ENCODE measurements at places on chromosomes 2 and 18.

DNA sequence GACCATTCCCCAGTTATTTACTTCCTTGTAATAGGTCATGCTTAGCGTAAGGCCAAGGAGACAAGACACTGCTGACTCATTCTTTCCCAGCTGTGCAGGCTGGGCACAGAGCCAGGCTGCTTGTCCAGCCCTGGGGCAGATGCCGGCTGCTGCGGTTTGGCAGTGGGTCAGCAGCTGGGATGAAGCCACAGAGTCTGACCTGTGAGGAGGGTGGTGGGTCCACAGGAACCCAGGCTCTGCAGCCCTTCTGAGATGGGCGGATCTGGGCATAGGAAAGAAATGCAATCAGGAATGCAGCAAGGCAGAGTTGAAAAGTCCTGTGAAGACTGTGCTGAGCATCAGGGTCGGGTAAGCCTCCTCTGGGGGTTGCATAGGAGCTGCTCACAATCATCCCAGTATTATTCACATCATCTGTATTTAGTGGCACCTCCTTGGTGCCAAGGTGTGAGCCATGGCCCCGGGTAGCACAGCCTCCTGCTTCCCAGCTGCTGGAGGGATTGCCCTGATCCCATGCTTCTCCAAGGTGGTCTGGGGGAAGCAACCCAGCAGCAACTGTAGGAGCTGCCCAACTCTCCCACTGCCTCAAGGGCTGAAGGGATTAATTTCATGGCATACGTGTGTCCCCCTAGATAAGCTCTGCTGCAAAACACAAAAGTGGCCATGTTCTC is 139.0 kb downstream of the DDX1 start:
- H3K27ac ChIP-seq = no peak overlapping the region
- peaks cover 10% of the 10 kb centered on the region for H3K4me1 ChIP-seq
- H3K4me3 ChIP-seq = no peak overlapping the region

- peak overlapping the region; percentile 35 for H3K4me3 ChIP-seq
- no peak overlapping the region for H3K27ac ChIP-seq
- no peak for DNase-seq
- no peaks in the 10 kb centered on the region for H3K4me1 ChIP-seq
- H3K27me3 ChIP-seq = no peaks in the 10 kb centered on the region
- H3K36me3 ChIP-seq = no peaks in the 10 kb centered on the region
Measured at GRCh38 chr2:174730698-174731018, 33.6 kb downstream of the CHRNA1 start.

DNA sequence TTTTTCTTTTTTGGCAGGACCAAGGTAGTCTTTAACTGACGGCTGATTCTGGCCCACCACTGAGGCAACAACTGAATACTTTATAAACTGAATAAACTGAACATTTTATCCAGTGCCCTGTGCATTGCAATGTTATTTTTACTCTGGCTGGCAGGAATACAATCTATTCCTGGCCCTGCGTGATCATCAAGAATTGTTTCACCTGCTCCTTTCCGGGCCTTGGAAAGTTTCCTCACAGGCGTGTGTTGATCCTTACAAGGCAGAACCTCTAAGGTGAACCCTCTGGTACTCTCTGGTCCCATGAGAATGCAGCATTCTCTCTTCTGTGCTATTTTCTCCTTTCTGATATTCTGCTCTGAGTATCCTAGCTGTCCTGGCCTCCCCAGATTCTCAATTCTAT is 113.7 kb upstream of the KLHL29 start:
- H3K36me3 ChIP-seq = no peaks in the 10 kb centered on the region
- H3K27me3 ChIP-seq = no peaks in the 10 kb centered on the region
- H3K27ac ChIP-seq = no peak overlapping the region
- no peak overlapping the region for H3K4me3 ChIP-seq
- DNase-seq = no peak

- H3K27me3 ChIP-seq = no peaks in the 10 kb centered on the region
- H3K4me1 ChIP-seq = no peaks in the 10 kb centered on the region
- no peaks in the 10 kb centered on the region for H3K36me3 ChIP-seq
- no peak overlapping the region for H3K27ac ChIP-seq
Measured at GRCh38 chr2:10233131-10234012, 69.3 kb upstream of the HPCAL1 start.

GRCh38 chr2:231272991-231273390 is 74.6 kb downstream of the ARMC9 start:
- no peaks in the 10 kb centered on the region for H3K27me3 ChIP-seq
- no peak for DNase-seq
- no peak overlapping the region for H3K4me3 ChIP-seq
- no peak overlapping the region for H3K27ac ChIP-seq
- H3K4me1 ChIP-seq = no peaks in the 10 kb centered on the region

DNA sequence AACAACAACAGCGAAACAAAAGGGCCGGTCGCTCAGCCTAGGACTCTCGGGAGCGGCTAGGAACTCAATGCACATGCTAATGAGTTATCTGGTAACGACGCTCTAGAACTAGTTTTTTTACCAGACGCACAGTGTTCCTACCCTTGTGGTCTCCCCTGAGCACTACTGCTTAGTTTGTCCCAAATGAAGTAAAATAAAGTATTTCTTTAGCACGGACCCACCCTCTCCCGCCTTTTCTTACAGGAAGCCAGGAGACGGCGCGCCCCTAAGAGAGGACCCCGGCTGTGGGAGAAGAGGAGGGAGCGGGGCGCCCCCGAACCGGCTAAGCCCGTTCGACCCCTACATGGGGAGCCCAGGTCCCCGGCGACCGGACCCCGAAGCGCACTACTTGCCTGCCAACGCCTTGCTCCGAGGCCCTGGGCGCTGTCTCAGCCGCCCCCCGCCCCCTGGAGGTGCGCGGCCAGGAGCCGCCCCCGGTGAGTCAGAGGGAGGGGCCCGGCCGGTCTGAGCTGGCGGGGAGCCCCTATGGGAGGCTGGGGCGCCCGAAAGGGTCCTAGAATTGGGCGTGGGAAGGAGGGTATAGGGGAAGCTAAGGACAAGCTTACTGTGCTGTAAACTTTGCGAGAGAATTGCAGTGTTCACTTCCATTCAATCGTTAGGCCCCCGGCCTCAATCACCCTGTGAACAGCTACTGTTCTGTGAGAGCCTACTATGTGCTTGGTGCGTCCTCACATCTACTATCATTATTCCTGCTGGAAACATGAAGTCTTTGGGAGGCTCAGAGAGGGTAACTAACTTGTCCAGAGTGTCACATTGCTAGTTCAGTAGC is 3.6 kb upstream of the CAPG start:
- H3K27ac ChIP-seq = peak overlapping the region; percentile 90
- peak overlapping the region; percentile 56 for H3K4me3 ChIP-seq
- H3K36me3 ChIP-seq = no peaks in the 10 kb centered on the region
- H3K4me1 ChIP-seq = peaks cover 16% of the 10 kb centered on the region
- H3K27me3 ChIP-seq = no peaks in the 10 kb centered on the region

DNA sequence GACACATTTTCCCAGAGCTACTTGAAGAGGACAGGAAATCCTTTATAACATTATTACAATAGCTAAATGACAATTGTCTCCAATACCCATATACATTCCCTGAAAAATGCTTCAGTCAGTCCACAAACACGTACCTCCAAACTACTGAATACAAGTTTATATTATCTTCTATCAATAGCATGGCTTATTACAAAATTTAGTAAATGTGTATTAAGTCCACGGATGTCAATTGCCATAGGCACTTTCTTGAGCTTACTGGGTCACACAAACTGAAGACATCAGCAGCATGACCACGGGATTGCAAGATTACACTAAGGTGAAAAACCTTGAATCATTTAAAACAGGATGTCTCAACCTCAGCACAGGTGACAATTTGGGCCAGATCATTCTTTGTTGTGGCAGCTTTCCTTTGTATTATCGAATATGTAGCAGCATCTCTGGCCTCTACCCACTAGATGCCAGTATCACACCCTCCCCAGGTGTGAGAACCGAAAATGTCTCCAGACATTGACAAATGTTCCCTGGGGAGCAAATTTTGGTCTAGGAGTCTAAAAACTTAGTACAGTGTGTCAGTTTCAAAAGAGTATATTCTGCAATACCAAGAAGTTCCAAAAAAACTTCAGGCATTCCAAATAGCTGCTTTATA is 1.4 kb downstream of the MBD2 start:
- no peaks in the 10 kb centered on the region for H3K36me3 ChIP-seq
- H3K4me3 ChIP-seq = peak overlapping the region; percentile 85
- no peaks in the 10 kb centered on the region for H3K4me1 ChIP-seq
- no peaks in the 10 kb centered on the region for H3K27me3 ChIP-seq

Measured in breast epithelium (tissue), 4 donors.